HFFc6 (cell line): ENCODE measurements at places on chromosomes 11 and 22.
A peak's percentile ranks its signal among the peaks of the same experiment; 100 is the strongest.

GRCh38 chr11:10478066-10478465, 23.0 kb downstream of the AMPD3 start:
- no peak for DNase-seq

DNA sequence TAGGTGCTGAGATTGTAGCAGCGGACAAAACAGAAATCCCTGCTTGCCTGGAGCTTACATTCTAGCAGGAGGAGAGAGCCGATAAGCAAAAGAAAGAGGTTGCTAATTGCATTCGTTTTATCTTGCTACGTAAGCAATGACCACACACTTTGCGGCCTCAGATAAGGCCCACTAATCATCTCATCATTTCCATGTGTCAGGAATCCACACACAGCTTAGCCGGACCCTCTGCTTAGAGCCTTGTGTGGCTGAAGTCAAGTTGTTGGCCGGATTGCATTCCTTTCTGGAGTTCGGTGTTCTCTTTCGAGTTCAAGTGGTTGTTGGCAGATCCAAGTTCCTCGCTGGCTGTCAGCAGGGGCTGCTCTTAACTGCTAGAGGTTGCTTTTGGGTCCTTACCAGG, 101.6 kb downstream of the CHST1 start:
- no peak for DNase-seq

DNA sequence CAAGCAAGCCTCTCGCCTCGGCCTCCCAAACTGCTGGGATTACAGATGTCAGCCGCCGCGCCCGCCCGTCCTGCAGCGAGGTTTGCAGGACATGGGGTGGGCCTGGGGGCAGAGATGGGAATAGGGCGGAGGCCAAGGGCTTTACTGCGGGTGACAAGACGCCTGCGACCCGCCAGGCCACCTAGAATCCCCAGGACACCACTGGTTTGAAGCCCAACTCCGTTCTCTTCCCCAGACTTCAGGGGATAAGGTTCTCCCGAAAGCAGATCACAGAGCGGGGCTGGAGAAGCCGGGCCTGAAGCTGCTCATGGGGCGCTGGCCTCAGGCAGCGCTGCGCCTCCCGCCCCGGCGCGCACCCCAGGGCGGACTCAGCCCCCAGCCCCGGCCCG, 354 bp downstream of the POLR2L start:
- no peak for DNase-seq

DNA sequence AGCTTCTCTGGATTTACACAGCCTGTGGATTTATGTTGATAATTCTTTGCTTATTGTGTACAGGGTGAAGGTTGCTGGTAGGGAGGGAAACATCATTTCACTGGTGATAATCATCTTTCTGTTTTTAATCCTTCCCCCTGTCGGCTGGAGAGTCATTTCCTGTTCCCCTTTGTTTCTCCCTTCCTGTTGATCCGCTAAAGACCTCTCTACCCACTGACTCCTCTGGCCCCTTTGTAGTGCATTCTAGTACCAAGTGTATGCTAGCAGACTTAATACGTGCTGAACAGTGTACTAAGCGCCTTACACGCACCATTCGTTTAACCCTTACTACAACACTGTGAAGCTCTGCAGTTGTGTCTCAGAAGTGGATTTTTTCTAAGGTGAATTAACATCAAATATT, 19.0 kb upstream of the OR9Q1 start:
- DNase-seq = no peak

- DNase-seq = no peak
Measured at GRCh38 chr22:22342697-22343580, 98.4 kb downstream of the VPREB1 start.

DNA sequence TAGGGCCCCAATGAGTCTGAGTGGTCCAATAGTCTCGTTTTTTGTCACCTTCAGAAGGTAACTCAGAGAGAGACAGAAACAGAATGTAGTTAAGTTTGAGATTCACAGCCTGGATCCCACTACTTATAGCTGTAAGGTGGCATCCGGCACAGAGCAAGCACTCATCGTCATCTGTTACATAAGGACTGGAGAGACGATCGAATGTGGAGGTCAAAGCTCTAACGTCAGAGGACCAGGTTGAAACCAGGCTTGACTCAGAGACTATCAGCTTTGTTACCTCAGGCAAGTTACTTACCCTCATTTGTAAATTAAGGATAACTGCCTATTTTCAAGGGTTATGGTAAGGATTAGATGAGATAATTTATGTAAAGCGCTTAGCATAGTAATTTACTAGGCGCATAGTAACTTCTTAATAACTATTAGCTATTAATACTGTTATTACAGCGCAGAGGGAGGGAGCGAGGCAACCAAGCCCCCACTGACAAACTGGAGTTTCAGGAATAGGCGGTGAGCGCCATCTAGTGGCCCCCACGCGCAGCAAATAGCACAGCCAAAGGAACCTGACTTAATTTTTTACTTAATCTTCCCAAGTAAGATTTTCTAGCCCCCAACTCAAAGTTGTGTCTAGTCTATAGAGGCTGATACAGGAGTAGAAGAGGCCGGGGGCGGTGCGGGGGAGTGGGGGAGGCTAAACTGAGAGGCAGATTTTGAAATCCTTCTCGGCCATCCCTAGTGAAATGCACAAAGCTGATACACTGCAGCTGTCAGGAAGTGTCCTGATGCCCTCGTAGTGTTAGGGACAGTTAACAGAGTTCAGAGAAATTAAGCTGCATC, 29.0 kb upstream of the API5 start:
- peak; percentile 2 for DNase-seq
